ENCODE measurements at places on chromosomes 5 and 9.

DNA sequence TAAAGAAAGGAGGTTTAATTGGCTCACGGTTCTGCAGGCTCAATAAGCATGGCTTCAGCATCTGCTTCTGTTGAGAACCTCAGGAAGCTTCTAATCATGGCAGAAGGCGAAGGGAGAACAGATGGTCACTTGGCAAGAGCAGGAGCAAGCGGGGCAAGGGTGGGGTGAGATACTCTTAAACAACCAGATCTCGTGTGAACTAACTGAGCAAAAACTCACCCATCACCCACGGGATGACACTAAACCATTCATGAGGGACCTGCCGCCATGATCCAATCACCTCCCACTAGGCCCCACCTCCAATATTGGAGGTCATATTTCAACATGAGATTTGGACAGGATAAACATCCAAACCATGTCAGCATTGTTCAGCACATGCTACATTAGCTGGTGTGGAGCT, 89.1 kb upstream of the HAND1 start:
- DNase-seq, result no peak

DNA sequence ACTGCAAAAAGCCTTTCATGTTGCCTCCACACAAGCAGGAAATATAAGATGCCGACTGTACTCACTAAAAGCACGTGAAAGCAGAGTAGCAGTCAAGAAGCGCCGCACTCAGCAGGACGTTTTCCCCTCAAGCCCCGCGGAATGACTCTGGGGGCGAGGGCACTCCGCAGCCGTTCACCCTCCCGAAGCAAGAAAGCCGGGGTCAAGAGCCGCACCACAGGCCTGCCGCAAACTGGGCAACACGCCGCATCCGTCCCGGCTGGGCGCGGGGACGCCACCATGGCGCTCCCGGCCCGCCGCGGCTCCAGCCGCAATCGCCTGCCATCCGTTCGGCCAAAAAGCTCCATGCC, 364 bp downstream of the RPS6 start:
- DNase-seq, result no peak

DNA sequence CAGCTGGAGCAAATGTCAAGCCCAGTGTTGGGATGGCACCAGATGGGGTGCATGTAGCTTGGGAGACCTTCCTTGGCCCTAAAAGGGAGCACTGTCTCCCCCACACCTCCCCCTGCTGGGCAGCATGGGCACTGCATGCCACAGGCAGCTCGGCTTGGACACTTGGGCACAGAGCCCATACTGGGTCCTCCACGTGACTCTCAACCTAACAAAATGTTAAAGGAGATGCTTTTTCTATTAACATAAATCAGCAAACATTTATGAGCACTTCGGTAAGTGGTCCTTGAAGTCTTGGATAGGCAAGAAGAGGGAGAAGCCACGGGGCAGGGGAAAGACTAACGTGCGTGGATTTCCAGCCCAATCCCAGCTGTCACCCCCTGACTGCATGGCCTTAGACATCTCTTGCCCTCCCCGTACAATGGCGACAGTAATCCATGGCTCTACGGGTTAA, 23.9 kb upstream of the MAPK9 start:
- no peak for DNase-seq

DNA sequence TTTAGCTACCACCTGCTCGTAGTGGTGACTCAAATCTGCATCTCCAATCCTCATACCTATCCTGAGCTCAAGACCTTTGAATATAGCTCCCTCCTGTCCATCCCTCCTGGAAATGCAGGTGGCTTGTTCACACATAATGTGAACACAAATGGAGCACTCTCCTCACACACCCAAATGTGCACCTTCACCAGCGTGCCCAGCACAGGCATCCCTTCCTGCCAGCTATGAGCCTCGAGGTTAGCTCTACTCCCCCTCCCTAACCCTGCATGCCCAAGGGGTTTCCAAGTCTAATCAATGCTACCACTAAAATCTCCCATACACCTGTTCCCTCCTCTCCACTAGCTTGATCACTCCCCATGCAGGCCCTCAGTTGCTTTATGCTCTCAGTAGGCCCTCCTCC, 2.2 kb upstream of the TGFBI start:
- DNase-seq, result no peak

DNA sequence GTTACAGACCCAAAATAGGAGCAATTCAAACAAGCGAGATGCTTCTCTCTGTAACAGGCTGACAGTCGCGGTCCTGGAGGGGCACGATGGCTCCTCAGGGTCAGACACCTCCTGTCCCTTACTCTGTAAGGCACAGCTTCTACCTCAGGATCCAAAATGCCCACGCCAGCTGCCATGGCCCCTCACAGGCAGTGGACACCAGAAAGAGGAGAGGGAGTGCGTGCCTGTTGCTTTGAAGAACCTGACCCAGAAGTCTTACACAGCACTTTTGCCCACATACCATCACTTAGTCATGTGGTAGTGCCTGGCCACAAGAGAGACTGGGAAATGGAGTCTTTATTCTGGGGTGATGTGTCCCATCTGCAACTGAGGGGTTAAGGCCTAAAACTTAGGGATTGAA, 11.6 kb upstream of the ABL1 start:
- DNase-seq, result no peak

DNA sequence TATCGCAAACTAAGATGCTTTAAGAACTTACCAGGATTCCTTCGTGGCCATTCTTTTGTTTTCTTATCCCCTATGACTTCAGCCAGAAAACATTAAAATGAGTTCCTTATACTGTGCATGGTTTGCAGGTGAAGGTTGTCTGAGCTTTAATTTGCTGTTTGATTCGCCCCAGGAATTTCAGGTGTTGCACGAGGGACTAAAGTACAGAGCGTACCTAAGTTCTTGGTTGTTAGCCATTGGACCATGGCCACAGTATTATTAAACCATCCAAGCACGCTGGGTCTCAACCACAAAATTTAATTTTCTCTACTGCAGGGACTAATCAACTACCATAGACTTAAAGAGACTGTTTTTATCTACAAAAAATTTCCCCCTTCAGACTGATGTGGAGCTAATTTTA, 208.4 kb upstream of the MPDZ start:
- no peak for DNase-seq

DNA sequence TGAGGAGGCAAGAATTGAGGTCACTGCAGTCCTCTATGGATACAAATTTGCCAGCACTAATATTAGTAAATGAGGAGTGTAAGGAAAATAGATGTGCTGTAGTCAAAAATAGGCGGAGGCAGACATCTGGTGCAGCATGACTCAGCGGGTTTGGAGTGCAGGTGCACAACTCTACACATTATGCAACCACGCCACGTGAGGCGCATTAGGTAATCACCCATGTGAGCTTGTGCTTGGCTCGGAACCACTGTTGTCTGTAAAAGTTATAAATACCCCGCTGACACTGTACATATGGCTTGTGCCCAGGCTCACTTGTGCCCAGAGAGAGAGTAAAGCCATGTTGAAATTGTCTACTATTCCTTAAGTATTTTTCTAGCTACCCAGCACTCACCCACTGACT, 623.5 kb upstream of the NUDT12 start:
- DNase-seq, result no peak

GRCh38 chr9:26954050-26954508, 2.1 kb upstream of the IFT74 start:
- DNase-seq, result no peak

- no peak for DNase-seq
These were observed 8.2 kb downstream of the RAPGEF1 start for GRCh38 chr9:131731644-131732043.

GRCh38 chr5:42507451-42508097, 84.3 kb downstream of the GHR start:
- no peak for DNase-seq

- DNase-seq, result no peak
These were observed 23.5 kb downstream of the ODF2 start for GRCh38 chr9:128479262-128479661.

GRCh38 chr5:119071561-119071995, 691 bp downstream of the DMXL1 start:
- no peak for DNase-seq

DNA sequence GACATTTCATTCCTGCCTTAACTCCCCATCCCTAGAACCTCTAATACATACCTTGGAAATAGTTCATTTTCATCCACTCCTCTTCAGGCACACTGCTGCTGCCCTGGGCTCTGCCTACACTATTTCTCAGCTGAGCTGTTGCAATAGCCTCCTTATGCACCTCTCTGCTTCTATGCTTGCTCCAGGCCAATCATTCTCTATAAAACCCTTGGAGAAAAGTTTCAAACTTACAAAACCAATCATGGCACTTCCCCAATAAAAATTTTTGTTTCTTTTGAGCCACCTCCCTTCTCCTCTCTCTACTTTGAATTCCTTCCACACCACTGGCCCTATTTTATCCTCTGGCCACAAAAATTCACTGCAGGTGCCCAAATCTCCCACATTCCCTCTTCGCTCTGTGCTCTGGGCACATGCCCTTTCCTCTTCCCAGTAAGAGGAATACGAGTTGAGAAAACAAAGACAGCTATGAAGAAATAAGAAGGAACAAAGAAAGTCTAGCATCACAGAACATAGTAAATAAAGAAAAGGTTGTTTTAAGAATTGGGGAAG, 301.4 kb downstream of the ELAVL2 start:
- DNase-seq, result no peak

DNA sequence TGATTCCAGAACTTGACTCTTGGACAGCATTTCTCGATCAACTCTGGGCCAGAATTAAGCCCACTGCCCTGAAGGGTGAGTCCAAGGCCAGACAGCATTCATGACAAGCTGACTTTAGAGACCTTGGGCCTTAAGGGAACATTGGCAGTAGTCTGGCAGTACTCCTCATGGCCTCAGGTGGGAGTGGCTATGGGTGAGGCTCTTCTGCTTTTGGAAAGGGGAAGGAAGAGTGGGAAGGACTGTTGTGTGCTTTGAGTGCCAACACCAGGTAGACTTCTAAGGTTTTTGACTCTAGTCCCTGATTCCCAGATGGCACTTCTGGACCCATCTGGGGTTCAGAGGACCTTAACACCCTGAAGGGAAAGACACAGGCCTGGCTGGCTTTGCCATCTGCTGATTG, 530.4 kb downstream of the ACTL7B start:
- no peak for DNase-seq

GRCh38 chr5:77210964-77211690, 647 bp downstream of the PDE8B start:
- DNase-seq, result peak; percentile 25

DNA sequence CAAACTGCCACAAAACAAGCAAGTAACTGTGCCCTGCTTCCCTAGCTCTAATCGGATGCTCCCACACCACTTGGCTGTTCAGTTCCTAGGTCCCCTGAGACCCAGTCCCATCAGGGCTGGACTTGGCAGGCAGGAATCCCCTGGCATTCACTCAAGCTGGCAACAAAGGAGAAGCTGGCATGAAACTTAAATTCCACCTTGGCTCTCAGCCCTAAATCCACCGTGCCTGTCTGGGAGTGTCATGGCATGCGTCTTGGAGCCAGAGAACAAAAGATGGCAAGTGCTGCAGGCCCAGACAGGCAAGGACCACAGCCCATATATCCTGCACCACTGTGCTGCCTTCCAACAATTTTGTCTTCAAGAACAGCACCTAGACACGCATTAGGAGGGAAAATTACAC, 38.2 kb downstream of the ETF1 start:
- no peak for DNase-seq

DNA sequence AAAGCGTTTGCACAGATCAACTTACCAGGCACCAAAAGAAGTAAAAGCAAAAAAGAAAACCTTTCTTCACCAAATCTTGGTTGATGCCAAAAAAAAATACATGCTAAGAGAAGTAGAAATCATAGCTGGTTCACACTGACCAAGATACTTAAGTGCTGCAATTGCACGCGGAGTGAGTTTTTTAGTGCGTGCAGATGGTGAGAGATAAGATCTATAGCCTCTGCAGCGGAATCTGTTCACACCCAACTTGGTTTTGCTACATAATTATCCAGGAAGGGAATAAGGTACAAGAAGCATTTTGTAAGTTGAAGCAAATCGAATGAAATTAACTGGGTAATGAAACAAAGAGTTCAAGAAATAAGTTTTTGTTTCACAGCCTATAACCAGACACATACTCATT, 36.4 kb upstream of the CCDC152 start:
- no peak for DNase-seq

DNA sequence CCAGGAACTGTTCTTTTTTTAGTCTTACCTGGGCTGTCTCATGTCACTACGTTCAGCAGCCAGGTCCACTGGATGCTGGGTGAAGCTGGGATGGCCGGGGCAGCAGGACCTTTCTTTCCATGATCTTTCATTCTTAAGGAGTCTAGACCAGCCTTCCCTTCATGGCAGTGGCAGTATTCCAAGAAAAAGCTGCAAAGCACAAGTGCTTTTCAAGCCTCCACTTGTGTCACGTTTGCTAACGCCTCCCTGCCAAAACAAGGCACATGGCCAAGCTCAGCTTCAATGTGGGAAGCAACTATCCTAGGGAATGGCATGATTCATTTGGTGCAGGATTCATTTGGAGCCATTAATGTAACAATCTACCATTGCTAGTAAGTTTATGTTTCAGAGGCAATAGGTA, 94.8 kb downstream of the RCL1 start:
- no peak for DNase-seq

Data from H1 (cell line).